ENCODE measurements at places on chromosomes 1 and 21. TPM values are rescaled to one million over a fixed set of nuclear protein-coding genes. Genes with fewer than 3 reads are reported as not detected.
A peak's percentile ranks its signal among the peaks of the same experiment; 100 is the strongest.

Gene NID1
- 0.16 TPM for total RNA-seq

DNA sequence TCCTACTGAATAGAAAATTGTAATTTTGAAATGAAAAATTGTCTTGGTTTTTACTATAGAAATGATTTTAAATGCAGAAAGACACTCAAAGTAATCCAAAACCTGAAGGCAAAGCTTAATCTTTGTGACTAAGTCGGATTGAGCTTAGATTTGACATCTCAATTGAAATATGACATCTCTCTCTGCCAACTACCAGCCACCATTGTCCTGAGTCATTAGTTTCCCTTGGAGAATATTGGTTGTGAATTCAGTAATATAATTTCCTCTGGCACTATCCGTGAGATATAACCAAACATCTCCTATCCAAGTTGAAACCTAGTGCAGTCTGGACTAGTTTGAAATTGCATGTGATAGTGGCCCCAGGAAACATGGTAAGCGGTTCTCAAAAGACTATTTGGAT lies 37.1 kb downstream of the PLA2G4A start:
- DNase-seq, result no peak

DNA sequence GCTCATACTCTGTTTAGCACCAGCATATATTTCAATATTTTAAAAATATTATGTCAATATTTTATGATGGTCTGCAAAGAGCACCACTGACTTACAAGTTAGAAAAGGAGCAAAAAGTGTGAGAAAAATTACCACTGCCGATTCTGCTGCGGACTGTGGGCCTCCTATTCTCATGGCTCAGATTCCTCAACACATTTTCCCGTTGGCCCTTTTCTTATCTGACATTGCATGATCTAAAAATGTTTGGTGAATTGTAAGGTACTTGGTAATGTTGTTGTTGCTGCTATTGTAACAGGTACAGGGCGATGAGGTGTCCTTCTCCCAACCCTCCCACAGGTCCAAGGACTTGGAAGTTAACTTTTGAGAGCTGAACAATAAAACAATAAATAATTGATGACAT lies 737 bp downstream of the C1orf162 start:
- DNase-seq, result no peak

- no peak for DNase-seq
Measured at GRCh38 chr1:179743679-179744400, 749 bp downstream of the FAM163A start.

- peak; percentile 17 for DNase-seq
Measured at GRCh38 chr21:45644041-45644906, 749 bp downstream of the PCBP3 start.

Data from MCF 10A (cell line).